ENCODE measurements at places on chromosomes 2 and 18.
A peak's percentile ranks its signal among the peaks of the same experiment; 100 is the strongest.

- no peak for DNase-seq
Measured at GRCh38 chr2:71941726-71942525, 205.7 kb downstream of the CYP26B1 start.

DNA sequence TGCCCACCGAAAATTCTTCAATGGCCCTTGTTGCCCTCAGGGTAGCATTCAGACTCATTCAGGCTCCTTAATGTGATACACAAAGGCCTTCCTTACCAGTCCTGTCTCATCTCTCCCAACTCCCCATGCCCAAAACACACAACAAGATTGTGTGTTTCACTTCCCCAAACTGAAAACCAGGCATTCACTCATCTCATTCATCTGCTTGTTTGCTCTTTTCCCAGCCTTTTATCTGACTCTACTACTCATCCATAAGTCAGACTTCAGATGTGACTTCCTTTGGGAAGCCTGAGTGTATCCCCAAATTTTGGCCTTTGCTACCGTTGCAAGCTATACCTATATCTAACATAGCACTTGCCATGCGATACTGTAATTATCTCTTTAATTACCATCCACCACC, 9.7 kb upstream of the SLC39A10 start:
- no peak for DNase-seq

GRCh38 chr2:176813156-176813555, 399.4 kb upstream of the HNRNPA3 start:
- DNase-seq: no peak

DNA sequence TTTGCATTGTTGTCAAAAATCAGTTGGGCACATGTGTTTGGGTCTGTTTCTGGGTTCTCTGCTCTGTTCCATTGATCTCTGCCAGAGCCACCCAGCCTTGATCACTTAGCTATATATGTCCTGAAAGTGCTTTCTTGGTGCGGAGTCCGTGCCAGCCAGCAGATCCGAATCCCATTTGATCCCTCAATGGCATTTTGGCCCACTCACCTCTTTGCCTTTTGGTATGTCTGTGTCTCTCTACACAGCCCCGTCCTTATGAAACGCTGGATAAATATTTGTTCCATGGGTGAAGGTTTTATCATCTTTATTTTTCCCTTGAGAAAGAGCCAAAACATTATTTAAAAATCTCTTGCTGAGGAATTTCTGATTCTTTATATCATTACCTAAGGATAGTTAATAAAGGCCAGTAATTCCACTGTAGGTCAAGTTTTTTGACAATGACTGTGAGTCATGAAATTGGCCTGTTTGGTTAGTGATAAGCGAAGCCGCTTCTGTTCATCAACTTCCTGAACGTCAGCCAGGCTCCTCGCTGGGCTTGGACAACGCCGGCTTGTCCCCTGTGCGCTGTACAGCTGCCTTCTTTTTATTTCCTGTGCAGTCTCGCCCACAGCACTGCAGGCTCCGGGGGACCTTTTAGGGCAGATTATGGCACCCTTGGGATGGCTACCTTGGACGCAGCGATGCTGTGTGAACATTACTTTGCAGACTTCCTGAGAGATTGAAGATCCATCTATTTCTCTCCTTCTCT, 24.9 kb downstream of the MTCL1 start:
- DNase-seq: no peak

- no peak for DNase-seq
Measured at GRCh38 chr2:54977149-54977548, 73.1 kb downstream of the RTN4 start.

DNA sequence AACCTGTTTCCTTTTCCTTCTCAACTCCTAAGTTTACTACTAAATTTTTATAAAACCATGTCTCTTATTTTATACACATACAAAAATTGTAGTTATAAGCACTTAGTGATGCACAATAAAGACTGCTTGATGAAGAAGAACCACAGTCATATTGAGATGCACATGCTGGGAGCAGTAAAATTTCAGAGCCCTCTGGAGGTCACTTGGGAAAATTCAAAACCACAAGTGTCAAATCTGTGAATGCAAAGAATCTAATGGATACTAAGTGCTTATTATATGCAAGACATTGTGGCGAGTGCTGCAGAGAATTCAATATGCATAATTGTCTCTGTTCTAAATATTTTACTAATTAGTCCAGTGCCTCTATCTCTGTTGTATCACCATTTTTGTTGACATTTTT, 180.5 kb downstream of the VWC2L start:
- DNase-seq: no peak

DNA sequence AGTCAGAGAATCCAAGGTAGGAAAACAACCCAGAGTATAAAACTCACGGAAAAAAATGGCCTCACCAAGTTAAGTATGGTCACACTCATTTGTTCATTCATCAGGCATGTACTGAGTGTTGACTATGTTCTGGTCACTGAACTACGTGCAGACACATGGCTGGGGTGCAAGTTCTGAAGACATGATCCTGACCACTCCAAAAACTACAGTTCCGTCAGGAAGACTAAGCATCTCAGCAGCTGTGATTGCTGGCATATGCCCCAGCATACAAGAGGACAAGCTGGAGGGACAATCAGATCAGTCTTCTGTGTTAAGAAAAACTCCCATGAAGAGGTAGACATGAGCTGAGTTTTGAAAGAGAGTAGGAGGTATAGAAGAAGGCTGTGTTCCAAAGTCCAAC, 72.8 kb downstream of the TCF4 start:
- no peak for DNase-seq

- no peak for DNase-seq
Measured at GRCh38 chr2:188869550-188869949, 104.6 kb upstream of the COL3A1 start.

DNA sequence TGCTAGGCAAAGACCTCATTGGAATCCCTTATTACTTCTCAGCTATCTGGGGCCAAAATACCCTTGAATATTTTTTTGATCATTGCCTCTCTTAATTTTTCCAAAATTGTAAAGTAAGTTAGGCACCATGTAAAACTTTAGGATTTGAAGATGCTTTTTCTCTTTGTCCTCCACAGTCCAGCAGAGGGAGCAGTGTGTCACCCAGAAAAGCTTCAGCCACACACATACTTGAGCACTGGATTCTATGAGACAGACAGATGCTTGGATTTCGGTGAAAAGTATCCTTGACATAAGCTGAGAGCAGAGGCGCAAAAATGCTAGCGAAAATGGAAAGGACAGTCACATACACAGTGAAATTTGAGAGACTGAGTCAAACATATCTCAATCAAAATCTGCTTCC, 74.7 kb upstream of the KCNJ3 start:
- DNase-seq: no peak

DNA sequence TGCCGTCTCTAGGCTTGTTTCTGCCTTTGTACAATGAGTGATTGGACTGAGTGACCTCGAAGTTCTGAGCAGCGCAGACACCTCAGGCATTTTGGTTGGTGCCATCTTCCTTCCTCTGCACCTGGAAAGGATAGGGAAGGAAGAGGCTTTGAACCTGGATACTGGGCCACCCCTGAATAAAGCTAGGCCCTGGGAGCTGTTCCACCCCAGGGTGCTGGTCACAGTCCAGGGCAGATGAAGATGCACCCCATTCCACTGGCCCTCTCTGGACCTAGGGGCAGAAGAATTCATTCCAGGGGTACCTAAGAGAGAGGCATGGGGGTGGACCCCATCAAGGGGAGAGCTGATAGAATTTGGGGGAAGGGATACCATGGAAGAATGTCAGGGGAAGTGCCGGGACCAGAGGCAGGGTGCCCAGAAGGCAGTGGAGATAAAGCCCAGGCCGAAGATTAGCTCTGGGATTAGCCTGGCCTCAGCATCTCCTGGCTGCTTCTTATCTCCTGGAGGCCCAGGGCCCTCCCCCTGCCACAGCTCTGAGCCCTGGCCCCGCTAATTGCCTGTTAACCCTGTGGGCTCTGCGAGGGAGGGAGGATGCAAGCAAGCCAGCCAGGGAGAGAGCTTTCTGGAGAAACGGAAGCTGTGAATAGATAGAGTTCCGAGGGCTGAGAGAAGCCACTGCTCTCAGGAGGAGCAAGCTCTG, 11.4 kb downstream of the ASIC4 start:
- DNase-seq: no peak

GRCh38 chr18:21439431-21439846, 161.1 kb downstream of the ESCO1 start:
- no peak for DNase-seq

DNA sequence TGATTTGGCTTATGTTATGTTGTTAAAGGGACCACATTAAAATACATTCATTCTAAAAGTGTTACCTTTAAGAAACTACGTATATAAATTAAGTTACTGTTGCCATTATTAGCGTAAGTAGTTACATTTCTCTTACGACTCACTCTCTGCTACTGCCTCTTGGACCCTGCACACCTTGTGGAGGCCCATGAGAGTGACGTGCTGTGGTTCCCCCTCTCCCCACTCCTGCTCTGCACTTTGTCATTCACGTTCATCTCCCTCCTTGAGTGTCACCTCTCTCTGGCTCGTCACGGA, 830 bp upstream of the MERTK start:
- no peak for DNase-seq

DNA sequence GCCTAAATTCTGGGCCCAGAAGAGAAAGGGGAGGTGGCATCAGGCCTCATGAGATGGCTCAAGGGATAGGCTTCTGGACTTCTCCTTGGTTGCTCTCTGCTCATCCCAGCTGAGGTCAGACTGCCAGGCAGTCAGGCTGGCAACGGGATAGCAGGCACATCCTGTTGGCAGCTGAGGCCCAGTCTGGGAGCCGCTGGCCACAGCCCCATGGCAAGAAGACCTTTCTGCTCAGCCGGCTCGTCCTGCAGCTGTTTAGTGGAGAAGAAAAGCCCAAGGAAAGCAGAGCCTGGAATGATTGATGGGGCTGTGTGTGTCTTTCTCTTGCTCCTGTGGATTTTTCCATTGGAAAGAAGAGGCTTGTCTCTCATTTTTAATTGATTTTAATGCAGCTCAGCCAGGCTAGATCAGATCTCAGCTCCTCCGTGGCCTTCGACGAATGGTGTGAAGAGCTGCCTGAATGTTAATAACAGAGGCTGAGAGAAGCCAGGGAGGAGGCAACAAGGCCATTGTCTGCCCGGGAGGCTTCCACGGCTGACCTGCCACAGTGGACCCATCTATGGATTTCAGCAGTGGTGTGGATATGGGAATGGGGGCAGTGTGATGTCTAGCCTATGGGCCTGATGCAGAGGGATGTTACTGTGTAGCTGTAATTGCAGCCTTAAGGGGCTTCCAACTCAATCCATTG, 99.5 kb downstream of the HS1BP3 start:
- DNase-seq: no peak

DNA sequence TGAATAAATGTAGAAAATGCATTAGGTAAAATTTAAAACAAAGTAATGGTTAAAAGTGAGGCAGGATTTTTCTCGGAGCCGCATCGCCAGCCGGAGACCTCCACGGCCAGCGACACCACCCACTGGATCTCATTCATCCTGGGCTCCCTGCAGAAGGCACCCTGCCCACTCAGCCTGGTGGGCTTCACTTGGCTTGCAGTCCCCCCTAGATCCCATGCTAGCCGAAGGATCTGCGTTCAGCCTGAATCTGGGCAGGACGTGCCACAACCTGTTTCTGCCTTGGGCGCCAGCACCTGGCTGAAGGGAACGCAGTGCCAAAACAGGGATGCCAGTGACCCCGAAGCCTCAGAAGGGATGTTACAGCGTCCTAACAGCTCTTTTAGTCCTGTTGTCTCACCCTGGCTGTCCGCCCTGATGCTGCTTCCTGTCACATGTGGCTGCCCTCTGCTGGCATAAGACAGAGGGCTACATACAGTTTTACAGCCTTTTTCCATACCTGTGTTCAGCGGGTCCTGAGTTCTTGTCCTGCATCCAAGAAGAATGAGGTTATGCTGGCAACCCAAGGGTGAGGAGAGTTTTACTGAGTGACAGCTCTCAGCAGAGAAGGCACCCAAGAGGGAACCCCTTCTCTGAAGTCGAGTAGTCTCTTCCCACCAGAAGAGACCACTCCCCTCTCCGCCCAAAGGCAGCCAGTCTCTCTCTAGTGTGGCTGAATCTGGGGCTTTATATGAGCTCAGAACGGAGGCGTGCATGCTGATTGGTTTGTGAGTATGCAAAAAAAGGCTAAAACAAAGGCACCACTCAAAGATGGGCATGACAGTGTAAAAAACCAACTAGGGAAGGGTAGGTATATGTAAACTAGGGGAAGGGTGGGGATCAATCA, 173.1 kb upstream of the GYPC start:
- no peak for DNase-seq

GRCh38 chr2:219595256-219595655, 2.4 kb upstream of the STK11IP start:
- DNase-seq: no peak

GRCh38 chr2:170420961-170421687, 243.2 kb downstream of the MYO3B start:
- DNase-seq: no peak

DNA sequence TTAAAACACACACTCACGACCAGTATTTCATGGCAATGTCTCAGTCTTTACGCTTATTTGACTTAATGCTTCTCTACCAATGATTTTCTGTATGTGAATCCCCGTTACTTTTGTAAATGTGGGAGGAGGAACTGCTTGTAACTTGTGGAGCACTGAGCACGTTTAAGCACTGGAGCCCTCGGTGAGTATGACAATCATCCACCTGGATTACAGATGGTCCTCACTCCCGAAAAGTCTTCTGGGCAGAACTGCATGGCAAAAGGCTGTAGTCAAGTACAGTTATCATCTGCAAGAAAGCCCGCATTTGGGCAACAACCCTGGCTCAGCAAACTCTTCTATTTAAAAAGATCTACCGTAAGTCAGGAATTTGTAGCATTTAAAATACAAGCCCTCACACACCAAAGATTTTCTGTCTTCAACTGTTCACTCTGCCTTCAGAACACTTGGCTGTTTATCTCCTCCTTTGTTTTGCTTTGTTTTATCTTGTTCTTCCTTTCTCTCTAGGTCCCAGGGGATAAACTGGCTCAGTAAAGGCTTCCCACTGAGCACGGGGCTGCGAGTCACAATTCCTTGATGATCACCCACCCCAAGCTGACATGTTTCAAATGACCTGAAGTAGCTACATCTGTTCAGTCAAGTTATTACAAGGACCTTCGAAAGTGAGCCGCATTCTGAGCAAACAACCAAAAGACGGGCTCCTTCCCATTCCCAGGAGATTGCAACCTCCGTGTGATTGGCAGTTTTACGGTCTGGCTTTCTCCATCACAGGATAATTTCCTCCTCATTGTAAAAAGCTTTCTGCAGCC, 102.2 kb downstream of the DLGAP1 start:
- DNase-seq: no peak

GRCh38 chr18:23069481-23069880, 65.8 kb upstream of the CABLES1 start:
- DNase-seq: peak; percentile 23

- no peak for DNase-seq
Measured at GRCh38 chr2:28607730-28608499, 112.1 kb downstream of the PLB1 start.

GRCh38 chr2:19228715-19229114, 129.7 kb downstream of the OSR1 start:
- DNase-seq: no peak

DNA sequence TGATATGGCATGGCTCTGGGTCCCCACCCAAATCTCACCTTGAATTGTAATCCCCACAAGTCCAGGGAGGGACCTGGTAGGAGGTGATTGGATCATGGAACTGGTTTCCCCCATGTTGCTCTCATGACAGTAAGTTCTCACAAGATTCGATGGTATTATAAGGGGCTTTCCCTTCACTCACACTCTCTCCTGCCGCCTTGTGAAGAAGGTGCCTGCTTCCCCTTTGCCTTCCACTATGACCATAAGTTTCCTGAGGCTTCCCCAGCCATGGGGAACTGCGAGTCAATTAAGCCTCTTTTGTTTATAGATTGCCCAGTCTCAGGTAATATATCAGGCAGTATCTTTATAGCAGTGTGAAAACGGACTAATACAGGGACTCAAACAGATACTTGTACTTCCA, 50.4 kb upstream of the ZNF532 start:
- no peak for DNase-seq

GRCh38 chr2:68193787-68194372, 36.2 kb downstream of the PNO1 start:
- no peak for DNase-seq

Data from activated CD8-positive, alpha-beta memory T cell treated with anti-CD3 and anti-CD28 coated beads for 4 hours (primary cell).